Liver (tissue), 10 donors: ENCODE measurements at places on chromosomes 13 and 19. TPM values are rescaled to one million over a fixed set of nuclear protein-coding genes. Genes with fewer than 3 reads are reported as not detected.

- no peak for DNase-seq
Observed at GRCh38 chr13:113114511-113115362, 7.9 kb upstream of the F10 start.

GRCh38 chr13:100484702-100485101 lies 103.9 kb downstream of the GGACT start:
- DNase-seq, result no peak

DNA sequence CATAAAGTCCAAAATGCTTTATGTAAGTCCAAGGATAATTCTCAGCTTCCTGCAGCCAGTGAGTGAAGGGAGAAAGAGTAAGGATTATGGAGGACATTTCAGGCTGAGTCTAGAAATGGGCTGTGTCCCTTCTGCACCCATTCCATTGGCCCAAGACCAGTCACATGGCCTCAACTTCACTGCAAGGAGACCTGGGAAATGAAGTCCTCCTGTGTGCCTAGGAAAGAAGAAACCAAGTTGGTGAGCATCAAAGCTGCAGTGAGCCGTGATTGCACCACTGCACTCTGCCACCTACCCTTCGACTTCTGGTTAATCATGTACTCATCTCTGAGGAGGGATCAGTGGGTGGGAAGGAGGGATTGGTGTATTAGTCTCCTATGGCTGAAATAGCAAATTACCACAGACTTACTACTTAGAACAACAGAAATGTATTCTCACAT lies 3.6 kb upstream of the CD37 start:
- DNase-seq, result peak; percentile 49

- DNase-seq, result no peak
Observed at GRCh38 chr13:70125693-70126092, 17.4 kb upstream of the KLHL1 start.

ZNF813 gene
- total RNA-seq, result 1.9 TPM

DNA sequence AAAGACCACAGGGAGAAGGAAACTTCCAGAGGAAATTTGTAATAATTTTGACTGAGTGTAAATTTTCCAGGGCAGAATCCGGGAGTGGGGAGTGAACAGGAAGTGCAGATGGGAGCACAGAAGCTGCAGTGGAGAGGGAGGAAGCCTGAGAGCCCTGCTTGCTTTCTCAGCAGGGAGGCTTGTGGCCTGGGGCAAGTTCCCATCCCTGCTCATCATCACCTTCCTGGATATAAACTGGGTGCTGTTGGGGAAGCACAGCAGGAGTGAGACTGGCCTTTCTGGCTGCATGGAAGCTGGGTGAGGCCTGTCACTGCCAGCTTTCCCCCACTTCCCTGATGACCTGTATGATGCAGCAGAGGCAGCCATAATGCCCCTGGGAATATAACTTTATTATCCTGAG lies 532.9 kb downstream of the SLITRK6 start:
- DNase-seq, result no peak

DNA sequence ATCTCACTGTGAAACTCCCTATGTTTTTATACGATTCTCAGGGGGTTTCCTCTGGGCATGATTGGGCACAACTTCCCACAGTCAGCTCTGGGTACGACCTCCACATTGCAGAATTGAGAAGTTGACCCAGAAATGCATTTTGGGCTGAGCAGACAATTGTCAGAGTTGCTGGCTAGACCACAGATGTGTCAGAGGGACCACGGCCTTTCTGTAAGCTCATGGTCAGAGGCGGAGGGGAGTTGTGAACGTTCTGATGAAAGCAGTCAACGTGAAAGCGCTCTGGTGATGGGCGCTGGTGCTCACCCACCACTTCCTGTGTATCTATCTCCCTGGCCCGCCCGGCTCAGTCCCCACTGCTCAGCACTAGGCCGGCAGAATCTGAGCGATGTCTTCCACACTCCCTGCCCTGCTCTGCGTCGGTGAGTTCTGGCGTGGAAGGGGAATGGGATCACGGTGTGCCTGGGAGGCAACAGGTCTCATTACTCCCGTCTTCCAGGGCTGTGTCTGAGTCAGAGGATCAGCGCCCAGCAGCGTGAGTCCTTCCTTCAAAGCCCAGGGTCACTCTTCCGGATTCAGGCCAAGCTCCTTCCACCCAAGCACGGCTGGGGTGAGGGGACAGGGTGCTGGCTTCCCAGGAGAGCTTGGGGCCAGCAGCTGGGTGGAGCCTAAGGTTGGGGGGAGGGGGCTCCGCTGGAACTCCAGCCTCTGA lies at the start of gene NCR1:
Gene NCR1 (plus strand): TSS at position 346 of the 709 bp plus-strand sequence. CDS start 40 bp downstream, at position 386.
- DNase-seq, result no peak

ODAD3 gene
- 0.08 TPM for total RNA-seq

PSG7 gene
- not detected for total RNA-seq

GJA3 gene
- not detected for total RNA-seq

DNA sequence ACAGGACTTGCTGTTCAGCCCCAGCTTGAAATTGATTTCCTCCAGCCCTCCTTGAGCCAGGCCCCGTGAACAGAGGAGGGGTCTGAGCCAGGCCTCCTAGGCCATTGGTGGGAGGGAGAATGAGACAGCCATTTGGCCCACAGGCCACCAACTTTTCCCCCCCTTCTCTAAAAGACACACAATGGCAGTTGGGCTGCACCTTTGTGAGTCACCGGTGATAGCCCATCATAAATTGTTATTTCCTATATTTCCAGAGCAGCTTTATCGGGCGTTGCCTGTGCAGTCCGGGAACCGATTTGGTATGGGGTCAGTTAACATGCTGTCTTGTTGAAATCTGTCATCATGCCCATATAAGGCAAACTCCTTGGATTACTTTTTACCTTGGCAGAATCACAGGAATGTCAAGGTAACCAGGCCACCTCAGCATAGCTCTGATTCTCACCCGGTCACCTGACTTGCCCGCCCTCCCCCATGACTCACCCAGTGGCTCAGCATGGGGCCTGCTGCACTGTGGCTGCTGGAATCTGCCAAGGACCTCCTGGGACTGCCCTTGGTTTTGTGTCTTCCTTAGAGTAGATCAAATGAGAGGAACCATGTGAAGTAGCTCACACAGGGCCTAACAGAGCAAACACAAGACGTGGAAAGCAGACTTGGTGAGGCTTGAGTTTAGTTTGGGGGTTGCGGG lies 36.1 kb downstream of the ACTN4 start:
- DNase-seq, result no peak
